Dermis blood vessel endothelial cell (primary cell): ENCODE measurements at places on chromosomes 16 and 17. TPM values are rescaled to one million over a fixed set of nuclear protein-coding genes. Genes with fewer than 3 reads are reported as not detected.

- no peak for DNase-seq
Observed at GRCh38 chr17:34246881-34247280, 8.2 kb upstream of the CCL2 start.

- no peak for DNase-seq
Observed at GRCh38 chr17:40605306-40605705, 40.0 kb upstream of the CCR7 start.

- no peak for DNase-seq
Observed at GRCh38 chr17:63349478-63350000, 96.6 kb downstream of the CYB561 start.

DNA sequence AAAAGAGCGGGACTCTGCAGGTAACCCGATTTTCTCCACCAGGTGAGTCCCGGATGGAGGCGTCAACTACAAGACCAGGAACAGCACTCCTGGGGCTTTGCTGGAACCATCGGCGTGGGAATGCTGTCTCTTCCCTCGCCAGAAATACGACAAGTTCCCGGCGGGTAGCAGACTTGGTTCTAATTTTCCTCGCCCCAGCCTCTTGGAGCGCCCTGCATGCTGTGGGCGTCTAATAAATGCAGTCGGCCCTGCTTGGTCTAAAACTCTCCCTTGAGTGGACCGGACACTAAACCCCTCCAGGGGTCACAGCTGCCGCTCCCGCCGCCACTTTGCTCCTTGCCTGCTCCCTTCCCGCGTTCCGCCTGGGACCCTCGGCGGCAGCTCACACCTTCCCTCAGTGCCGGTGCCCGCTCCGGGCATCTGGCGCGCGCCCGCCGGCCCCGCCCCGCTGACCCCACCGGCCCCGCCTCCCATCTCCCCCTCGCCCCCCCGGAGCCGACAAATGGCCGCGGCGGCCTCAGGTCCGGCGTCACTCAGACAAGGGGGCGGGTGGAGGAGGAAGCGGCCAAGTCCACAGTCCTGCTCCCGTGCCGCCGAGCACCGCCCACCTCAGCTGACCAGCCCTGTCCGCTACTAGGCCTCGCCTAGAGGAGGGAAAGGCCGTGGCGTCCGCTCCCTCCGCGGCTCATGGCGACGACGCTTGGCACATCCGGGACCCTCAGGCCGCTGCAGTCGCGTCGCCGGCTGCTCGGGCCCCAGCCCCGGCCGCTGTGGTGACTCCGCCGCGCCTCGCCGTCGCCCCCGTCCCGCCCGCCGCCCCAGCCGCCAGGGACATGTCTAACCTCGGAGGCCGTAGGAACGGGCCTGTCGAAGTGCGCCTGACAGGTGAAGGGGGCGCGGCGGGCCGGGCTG, 65.8 kb downstream of the KPNA2 start:
- DNase-seq, result peak; percentile 96

- no peak for DNase-seq
Observed at GRCh38 chr17:57963149-57963511, 7.9 kb upstream of the CUEDC1 start.

Gene CLEC18B
- not detected in 2 replicates for total RNA-seq

GRCh38 chr17:72985882-72986720, 106.4 kb downstream of the SLC39A11 start:
- peak; percentile 85 for DNase-seq

GRCh38 chr17:74024871-74025531, 178.5 kb upstream of the RPL38 start:
- DNase-seq, result no peak

Gene SLC47A1
- 0.51 and 0.85 TPM in 2 replicates for total RNA-seq

DNA sequence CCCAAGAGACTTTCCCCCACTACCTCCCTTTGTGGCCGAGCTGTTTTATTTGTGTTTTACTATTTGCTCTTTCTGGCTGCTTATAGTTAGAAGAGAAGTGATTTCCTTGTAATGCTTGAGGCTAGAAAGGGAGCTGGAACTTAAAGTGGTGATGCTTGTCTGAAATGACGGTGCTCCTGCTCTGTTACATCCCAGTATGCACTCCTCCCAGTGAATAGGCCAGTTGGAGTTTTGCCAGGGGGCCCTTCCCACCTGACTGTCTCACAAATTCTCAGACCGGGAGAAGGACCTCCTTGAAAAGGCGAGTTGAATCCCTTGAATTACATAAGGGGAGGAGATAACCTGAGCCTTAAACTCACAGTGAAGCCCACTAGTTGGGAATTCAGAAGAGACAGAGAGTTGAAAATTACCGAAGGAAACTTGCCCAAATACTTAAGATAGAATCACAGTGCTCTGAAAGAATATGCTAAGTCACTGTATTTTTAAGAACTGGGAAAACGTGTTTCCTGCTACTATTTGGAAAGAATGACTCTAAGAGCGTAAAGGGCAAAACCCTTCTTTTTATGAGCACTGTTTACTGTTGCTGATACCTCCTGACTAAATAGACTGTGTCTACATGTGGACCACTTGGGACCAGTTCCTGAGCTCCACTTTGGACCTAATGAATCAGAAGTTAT, 84.7 kb upstream of the CLEC3A start:
- no peak for DNase-seq

Gene ARHGDIG
- total RNA-seq, result 1.2 TPM in 1 of 2 replicates, not detected in the other

GRCh38 chr17:63703556-63704258, 3.8 kb upstream of the LIMD2 start:
- no peak for DNase-seq

DNA sequence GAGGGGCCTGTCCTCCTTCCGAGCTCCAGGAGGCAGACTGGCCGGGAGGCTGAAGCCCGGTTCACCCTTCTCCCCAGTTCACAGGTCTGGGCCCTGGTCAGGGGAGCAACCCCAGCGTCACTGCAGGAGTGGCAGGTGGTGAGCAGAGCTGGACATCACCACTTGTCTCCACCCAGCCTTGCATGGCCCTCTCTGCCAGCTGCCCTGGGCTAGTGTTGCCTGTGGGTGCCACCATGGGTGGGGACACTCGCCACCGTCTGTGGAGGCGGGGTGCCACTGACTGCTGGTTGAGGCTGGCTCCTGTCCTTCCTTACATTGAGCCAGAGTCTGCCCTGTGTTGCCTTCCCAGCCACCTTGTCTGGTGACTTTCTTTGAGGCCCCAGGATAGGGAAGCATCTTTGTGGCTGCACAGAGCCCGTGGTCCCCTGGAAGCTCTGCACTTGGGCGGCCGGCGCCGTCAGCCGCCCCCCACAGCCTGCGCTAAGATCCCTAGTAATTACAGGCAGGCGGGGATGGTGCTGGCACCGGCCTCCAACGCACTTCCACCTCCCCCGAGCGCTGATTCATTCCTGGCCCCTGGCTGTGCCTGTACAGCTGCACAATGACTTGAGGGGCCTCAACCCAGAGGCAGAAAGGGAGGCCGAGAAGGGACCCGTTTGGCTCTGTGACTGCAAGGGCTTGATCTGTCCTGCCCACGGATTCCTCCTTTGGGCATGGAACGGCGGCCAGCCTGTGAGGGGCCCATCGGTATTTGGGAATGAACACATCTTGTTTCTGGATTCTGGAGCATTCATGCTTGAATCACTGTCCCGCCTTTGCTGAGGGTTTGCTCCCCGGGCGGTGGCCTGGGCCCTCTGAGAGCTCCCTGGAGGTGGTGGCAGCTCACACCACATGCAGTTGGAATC, 5.2 kb downstream of the BAIAP2 start:
- peak; percentile 81 for DNase-seq

GRCh38 chr16:64858076-64858475, 263.8 kb downstream of the CDH11 start:
- no peak for DNase-seq

Gene TMC7
- total RNA-seq, result 4.4 and 6.5 TPM in 2 replicates

Gene PLEKHH3
- 12.9 and 20.0 TPM in 2 replicates for total RNA-seq

Gene CD300A
- total RNA-seq, result not detected in 2 replicates

Gene P2RX5
- total RNA-seq, result 0.23 and 0.51 TPM in 2 replicates

- DNase-seq, result no peak
Observed at GRCh38 chr16:85391175-85391707, 221.9 kb upstream of the GSE1 start.

DNA sequence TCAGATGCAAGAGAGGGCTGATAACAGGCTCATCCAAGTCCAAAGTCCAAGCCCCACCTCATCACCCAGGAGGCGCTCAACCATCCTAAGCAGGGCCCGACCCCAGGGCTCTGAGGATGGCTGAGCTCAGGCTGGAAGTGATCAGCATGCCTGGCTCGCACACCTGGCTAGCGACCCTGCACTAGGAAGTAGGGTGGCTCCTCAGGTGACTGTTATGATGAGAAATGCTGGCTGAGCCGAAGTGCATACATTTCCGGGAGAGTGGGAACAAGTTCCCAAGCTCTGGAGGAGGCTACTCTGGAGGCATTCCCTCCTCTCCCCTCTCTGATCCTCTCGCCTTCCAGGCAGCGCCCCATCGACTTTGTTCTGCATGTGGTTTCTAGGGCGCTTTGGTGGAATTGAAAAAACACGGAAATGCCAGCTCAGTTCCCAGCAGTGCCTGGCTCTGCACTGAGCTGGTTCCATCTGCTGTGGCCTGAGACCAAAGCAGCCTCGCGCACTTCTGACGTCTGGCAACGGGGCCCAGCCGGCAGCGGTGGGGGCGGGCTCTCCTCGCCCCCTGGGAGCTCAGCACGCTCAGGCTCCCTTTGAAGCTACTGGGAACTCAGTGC, 130.3 kb downstream of the IRF8 start:
- peak; percentile 9 for DNase-seq

Gene TMEM132E
- not detected in 2 replicates for total RNA-seq

- DNase-seq, result no peak
Observed at GRCh38 chr16:65418435-65418834, 296.6 kb upstream of the CDH11 start.

DNA sequence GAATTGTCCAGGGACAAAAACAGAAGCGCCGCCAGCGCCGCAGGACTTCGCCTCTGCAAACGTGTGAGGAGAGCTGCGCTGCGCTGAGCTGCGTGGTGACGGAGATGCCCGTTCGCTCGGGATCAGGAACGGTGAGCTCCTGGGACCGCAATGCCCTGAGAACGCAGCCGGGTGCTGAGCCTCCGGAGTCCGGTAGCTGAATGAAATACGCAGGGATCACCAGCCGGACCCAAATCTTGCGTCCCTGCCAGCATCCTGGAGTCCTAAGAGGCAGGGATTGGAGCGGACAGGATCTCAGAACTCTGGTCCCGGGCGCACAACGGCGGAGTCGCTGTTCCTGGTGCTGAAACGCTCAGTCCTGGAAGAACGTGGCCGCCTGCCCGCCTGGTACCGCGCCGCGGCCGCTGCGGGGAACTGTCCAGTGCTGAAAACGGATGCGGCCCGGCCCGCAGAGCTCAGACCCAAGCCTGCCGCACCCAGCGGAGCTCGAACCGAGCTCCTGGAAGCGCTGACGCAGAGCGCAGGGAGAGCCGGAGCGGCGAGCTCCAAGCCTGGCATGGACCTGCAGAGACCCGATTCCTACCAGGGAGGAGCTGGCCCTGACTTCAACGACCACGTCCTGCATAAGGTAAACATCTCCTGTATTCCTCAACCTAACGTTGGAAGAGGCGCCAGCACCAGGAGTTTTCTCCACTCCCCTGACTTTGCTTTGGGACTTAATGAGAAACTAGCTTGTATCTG, 41.5 kb downstream of the CD300LF start:
- peak; percentile 87 for DNase-seq

DNA sequence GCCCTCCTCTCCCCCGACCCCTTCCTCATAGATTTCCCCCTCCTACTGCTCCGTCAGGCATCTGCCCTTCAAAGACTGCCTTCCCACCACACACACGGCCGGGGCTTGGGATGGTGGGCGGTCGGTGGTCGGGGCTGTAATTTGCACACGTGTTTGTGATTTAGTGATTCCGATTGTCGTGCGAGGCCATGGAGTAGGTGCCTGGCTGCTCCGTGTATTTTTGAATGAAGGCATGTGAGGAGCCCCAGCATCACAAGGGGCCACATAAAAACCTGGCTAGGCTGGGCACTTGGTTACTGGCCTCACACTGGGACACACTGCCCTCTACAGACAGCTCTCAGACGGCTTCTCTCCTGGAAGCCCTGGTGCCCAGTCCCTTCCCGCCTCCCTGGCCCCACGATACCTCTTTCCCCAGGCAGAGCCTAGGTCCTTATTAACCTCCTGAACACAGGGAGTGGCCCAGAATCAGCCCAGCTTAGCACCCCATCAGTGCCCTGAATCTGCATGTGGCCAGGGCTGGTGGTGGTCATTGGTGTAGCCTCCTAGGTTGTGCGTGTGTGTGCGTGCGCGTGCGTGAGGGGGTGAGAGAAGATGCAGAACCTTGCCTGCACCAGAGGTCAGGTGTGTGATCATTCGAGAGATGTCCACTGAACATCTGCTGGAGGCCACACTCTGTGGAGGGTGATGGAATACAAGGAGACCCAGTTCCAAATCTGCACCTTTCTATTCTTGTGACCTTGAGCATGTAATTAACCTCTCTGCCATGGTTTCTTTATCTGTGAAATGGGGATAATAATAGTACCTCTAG, 1.3 kb upstream of the SOCS1 start:
- peak; percentile 91 for DNase-seq

GRCh38 chr17:1736348-1737281, 6.1 kb upstream of the SERPINF2 start:
- peak; percentile 58 for DNase-seq

DNA sequence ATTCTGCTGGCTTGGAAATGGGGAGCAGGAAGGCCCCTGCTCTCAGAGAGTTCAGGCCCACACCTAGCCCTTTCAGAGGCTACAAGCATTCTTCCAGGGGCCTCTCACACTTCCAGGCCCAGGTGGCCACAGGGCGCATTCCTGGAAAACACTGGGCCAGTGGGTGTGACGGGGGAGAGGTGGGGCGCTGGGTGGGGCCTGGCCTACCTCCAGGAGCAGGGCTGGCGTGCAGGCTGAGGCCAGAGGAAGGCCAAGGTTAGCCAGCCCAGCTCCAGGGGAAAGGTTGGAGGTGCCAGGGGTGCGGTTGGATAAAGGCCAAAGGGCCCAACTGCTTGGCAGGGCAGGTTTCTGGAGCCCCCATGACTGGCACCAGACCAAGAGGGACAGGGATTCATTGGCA, 198.2 kb downstream of the MAF start:
- DNase-seq, result no peak

Gene TAT
- total RNA-seq, result not detected in 2 replicates

DNA sequence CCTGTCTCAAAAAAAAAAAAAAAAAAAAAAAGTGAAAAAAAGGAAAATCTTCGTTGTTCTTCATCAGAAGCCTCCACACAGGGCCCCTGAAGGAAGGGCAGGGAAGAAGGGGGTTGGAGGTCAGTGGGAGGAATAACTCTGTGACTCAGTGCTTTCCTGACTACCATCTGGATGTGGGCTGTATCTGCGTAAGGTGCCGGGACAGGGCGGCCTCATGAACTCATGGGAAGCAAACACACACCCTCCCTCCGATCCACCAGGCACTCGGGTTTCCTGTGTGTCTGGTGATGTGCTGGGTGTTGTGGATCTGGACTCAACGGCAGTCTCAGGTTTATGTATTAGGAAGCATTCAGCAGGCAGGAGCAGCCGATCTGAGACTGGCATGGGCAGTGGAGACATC, 691.6 kb downstream of the WWOX start:
- no peak for DNase-seq

Gene SPPL2C
- total RNA-seq, result not detected in 2 replicates
